Right renal cortex interstitium (tissue), 3 donors: ENCODE measurements at places on chromosomes 6 and 20. TPM values are rescaled to one million over a fixed set of nuclear protein-coding genes. Genes with fewer than 3 reads are reported as not detected.

- no peak for DNase-seq
Observed at GRCh38 chr6:22575190-22575589, 5.8 kb downstream of the HDGFL1 start.

LGSN gene
- polyA plus RNA-seq: 0.52 TPM

GRCh38 chr6:89311853-89312531 is 3.1 kb downstream of the GABRR2 start:
- DNase-seq: peak; percentile 43

CST2 gene
- not detected for polyA plus RNA-seq

- DNase-seq: no peak
Observed at GRCh38 chr6:41549673-41550072, 3.5 kb downstream of the FOXP4 start.

HUS1B gene
- not detected for polyA plus RNA-seq

DNA sequence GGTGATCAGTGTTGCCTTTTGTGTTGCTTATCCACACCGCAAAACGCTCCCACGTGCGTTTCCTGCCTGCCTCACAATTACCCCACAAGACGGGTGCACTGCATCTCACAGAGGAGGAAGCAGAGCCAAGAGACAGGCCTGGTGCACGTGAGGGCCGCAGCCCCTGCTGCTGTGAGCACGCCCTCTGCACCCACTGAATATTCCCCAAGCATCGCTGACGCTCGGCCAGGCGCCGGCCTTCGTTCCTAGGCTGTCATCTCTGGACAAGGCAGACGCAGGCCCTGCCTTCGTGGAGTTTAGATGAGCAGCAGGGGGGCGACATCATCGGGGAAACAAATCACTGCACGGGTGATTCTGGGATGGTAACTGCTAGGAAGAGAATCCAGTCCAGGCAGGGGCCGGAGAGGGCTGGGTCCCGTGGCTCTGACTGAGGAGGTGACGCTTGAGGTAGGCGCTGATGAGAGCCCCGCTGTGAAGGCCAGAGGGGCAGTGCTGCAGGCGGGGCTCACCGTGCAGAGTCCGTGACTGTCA is 162.4 kb upstream of the QKI start:
- no peak for DNase-seq

GRCh38 chr6:139990856-139991465 is 616.5 kb upstream of the CITED2 start:
- no peak for DNase-seq

THBS2 gene
- polyA plus RNA-seq: 12.2 TPM

ATP5F1E gene
- 222 TPM for polyA plus RNA-seq

GLO1 gene
- polyA plus RNA-seq: 154 TPM
